Activated CD4-positive, alpha-beta T cell treated with anti-CD3 and anti-CD28 coated beads, Interleukin-2, amount 50 U/mL, for 4 hours (primary cell): ENCODE measurements at places on chromosomes 3 and 15.
A peak's percentile ranks its signal among the peaks of the same experiment; 100 is the strongest.

- no peak for DNase-seq
Measured at GRCh38 chr3:121748680-121749275, 763 bp downstream of the GOLGB1 start.

DNA sequence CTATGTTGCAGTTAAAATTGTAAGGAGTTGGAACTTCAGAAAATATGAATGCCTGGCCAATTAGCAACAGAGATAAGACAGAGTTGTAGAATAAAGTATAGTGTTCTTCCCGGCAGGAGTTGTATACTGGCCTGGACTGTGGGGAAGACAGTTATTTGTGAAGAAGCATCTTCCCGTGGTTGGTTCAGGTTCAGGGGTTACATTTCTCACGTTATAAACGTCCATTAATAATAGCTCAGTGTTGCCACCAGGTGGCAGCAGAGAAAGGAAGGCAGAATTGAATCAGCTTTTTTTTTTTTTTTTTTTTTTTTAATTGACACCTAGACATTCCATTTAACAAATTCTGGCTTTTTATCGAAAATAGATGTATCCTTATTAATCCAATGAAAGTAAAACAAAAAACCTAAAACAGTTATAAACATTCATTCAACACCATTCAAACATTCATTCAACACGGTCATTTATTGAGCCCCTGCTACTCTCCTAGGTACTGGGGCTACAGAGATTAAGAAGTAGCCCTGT lies 66.4 kb upstream of the NR2E3 start:
- peak; percentile 51 for DNase-seq

GRCh38 chr3:108127301-108127988 lies 36.6 kb upstream of the CD47 start:
- DNase-seq, result peak; percentile 63

DNA sequence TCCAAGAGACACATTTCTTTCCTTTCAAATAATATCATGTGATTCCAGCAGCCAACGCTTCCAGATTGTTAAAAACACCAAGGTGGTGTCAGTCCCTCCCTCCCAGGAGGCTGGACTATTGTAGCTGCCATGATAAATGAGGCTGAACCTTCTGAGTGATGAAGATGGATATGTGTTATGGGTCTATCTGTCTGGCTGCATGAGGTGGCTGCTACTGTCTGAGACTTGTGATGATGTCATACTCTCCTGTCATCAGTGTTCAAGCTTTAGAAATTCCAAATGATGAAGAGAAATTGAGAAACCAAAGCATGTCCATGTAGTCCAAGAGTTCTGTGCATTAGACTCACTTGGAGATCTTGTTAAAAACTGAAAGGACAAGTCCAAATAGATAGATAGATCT lies 683.0 kb downstream of the NTRK3 start:
- DNase-seq, result no peak

DNA sequence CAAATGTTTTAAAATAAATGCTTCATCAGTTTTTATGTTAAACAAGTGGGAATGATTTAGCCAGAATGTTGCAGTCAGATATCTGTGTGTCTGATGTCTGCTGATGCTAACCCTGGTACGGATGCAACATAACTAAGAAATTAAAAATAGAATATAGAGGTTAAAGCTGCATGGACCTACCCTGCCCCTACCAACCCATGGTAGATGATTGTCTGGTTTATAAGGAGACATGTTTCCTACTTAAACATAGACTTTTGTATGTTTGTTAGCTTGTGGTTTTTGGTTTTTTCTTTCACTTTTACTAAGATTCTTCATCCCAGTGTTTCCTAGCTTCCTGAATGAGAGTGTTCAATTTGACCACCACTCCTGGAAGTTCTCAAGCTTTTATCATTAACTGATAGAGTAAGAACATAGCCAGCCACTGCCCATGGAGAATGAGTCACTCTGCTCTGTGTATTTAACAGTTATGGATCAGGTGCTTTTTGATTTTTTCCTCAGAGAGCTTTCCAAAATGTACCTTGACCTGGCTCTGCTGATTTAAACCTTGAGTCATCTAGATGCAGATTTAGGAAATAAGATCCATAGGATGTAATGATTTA lies 70.7 kb upstream of the VEPH1 start:
- DNase-seq, result no peak

DNA sequence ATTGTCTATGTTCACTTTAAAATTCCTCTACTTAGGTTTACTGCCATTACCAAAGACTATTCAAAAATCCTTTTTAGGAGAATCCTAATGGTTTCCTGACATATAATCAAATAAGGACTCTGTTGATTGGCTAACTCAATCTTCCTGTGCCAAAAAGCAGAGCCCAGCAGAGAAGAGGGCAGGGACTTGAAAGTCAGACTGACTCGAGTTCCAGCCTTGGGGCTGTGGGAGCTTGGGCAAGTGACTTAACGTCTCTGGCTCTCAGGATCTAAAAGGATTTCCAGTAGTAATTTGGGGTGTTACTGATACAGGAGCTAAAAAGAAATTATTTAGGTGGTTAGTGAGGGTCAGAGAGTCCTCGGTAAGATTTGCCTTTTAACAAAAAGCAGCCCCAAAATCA lies 10.9 kb downstream of the CCR5 start:
- no peak for DNase-seq

GRCh38 chr15:77710206-77710605 lies 77.5 kb upstream of the LINGO1 start:
- no peak for DNase-seq

DNA sequence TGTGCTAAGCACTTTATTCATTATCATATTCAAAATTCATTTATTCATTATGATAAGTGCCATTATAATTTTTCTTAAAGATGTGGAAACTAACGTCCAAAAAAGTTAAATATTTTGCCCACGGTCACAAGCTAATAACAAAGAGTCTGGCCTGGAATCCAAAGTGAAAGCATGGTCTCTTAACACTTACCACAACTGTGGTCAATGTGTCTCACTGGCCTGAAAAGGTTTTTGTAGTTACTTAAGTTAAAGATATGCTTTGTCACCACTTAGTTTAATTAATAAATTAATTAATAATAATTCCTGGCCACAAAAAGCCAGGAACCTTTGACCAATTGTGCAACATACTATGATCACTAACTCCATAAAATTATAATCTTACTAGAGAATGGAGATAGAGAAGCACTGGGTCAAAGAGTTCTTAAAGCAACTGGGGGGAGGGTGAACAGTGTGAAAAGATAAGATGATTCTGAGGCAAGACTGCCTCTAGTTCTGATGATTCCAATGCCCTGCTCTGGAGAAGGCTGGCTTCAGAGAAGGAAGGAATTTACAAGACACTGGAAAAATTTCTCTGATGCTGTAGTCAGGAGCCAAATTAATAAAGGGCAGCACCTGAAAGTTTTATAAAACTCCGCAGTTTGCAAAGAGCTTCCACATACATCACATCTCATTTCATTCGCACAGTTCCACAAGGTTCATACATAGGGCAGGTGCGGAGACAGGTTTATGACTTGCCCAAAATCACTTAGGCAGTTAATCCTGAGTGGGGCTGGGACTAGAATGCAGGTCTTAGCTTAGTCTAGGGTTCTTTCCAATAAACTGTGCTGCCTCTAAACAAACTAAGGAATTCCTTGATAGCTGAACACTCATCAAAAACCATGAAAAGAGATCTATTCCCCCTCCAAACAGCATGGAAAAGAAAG lies 32.5 kb downstream of the NPTN start:
- no peak for DNase-seq

GRCh38 chr3:151987893-151988292 lies 114.5 kb downstream of the SUCNR1 start:
- DNase-seq, result no peak

GRCh38 chr15:80465626-80466005 lies 61.4 kb downstream of the ARNT2 start:
- DNase-seq, result no peak

- no peak for DNase-seq
Measured at GRCh38 chr3:97686258-97686657, 78.3 kb upstream of the ARL6 start.
